Stimulated activated CD4-positive, alpha-beta T cell treated with anti-CD3 and anti-CD28 coated beads, Interleukin-2, amount 100 ng/mL, for 4 hours (primary cell): ENCODE measurements at places on chromosomes 5 and 9.

- DNase-seq, result no peak
These were observed 18.5 kb upstream of the TCERG1 start for GRCh38 chr5:146428658-146429057.

- DNase-seq, result no peak
These were observed 667.8 kb upstream of the RGMB start for GRCh38 chr5:98105681-98106080.

DNA sequence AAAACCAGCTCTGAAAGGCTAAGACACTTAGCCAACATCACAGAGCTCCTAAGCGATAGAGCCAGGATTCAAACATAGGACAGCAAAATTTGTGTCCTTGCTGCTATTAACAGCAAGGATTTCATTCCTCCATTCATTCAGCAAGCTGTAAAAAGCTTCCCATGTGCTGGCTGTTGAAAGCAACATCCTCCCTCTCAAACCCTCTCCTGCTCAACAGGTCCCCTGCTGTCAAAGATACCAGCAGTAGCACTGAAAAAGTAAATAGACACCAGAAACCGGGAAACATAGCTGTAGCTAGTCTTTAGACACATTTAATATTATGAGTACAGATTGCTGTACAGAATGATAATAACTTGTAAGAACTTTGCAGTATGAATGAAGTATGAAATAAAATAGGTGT lies 52.6 kb upstream of the ADAMTSL1 start:
- DNase-seq, result no peak

- DNase-seq, result no peak
These were observed 6.9 kb upstream of the PDCL start for GRCh38 chr9:122835313-122835731.

GRCh38 chr5:149870232-149870631 lies 74.4 kb downstream of the PDE6A start:
- DNase-seq, result no peak

DNA sequence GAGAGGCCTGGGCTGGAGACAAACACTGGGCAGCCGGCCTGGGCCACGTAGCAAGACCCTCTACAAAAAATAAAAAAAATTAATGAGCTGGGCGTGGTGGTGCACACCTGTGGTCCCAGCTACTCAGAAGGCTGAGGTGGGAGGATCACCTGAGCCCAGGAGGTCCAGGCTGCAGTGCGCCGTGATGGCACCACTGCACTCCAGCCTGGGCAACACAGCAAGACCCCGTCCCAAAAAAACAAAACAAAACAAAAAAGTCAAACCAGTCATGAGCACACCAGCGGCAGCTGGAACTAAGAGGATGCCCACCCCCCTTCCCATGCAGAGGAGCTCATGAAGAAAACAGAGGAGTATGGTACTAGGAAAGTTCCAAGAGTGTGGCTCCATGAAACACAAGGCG lies 2.2 kb upstream of the UBAC1 start:
- DNase-seq, result no peak

DNA sequence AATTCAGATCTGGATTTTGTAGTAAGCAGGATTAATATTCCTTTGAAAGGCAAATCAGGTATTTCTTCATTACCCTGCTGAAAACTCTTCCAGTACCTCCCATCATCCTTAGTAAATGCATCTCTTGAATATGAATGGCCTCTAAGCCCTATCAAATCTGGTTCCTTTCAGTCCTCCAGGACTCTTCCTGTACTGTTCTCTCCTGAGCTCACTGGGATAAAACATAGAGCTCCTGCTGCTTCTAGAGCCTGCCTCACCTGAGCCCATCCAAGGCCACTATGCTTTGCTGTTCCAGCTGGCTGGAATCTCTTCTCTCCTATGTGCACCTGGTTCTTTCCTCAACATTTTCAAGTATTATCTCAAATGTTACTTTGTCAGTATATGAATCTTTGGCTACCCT lies 803.3 kb upstream of the CTNND2 start:
- no peak for DNase-seq

GRCh38 chr5:92505925-92506324 lies 1075.1 kb downstream of the NR2F1-AS1 start:
- no peak for DNase-seq

DNA sequence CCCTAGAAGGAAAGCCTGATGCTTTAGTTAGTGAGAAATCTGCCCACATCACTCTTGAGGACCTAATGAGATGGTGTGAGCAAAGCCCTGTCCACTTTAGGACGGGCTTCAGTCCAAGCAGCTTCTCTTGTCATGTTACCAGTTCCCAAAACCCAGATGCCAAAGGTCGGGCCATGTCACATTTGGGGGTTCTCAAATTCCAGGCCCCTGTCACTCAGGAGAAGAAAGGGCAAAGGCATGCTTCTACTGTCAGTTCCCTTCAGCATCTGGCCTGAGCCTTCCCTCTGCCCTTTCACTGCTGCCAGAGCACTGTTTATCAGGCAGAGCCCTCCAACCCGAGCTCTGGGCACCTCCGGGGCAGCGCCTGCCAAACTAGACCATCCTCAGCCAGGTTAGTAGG lies 556.0 kb downstream of the BNC2 start:
- DNase-seq, result no peak

GRCh38 chr9:2420543-2420942 lies 201.0 kb upstream of the VLDLR start:
- no peak for DNase-seq

GRCh38 chr9:98637381-98637780 lies 71.4 kb downstream of the GABBR2 start:
- no peak for DNase-seq

GRCh38 chr5:58284886-58285285 lies 175.0 kb downstream of the PLK2 start:
- DNase-seq, result no peak

GRCh38 chr5:26948921-26949320 lies 89.5 kb downstream of the CDH9 start:
- no peak for DNase-seq

GRCh38 chr9:31112491-31112890 lies 1272.0 kb upstream of the ACO1 start:
- no peak for DNase-seq
